ENCODE measurements at places on chromosomes 3 and 15.

- DNase-seq, result no peak
Observed at GRCh38 chr15:71093054-71094024, 21.9 kb upstream of the THSD4 start.

DNA sequence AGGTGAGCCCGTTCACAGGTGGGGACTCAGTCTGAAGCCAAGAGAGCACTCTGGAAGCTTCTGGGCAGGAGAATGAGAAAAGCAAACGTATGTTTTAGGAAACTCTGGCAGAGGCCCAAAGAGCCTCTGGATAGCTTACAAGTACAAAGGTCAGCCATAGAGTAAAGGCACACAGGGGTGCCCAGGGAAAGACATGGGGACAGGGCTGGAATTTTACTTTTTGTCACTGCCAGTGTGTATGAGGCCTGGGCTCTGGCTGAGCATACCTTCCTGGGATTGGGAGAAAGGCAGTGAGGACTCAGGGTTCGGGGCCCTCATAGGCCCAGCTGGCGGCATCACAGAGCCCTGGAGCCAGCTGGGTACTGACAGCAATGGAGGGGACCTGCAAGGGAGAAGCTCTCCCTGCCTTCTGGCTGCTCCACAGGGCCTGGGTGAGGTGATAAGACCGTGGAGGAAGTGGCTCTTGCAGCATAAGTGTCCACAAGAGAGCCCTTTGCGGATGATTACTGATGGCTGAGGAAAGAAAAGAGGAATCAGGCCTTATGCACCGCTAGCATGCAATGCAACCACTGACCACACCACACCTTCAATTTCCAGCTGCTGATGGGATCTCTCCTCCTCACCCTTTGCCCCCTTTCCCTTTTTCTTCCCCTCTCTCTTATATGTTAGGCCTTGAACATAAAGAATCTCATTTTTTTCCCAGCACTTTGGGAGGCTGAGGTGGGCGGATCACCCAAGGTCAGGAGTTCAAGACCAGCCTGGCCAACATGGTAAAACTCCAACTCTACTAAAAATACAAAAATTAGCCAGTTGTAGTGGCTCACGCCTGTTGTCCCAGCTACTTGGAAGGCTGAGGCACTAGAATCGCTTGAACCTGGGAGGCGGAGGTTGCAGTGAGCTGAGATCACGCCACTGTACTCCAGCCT is 25.1 kb upstream of the BCL2L10 start:
- DNase-seq, result no peak

- DNase-seq, result no peak
Observed at GRCh38 chr3:135740211-135740610, 225.3 kb upstream of the PPP2R3A start.

GRCh38 chr3:174460831-174461230 is 398.3 kb upstream of the NAALADL2 start:
- no peak for DNase-seq

GRCh38 chr3:46891132-46891531 is 13.6 kb downstream of the PTH1R start:
- no peak for DNase-seq

Measured in activated naive CD4-positive, alpha-beta T cell treated with anti-CD3 and anti-CD28 coated beads, Interleukin-2, amount 50 U/mL, for 72 hours (primary cell).